ENCODE measurements at places on chromosomes 12 and 14.

DNA sequence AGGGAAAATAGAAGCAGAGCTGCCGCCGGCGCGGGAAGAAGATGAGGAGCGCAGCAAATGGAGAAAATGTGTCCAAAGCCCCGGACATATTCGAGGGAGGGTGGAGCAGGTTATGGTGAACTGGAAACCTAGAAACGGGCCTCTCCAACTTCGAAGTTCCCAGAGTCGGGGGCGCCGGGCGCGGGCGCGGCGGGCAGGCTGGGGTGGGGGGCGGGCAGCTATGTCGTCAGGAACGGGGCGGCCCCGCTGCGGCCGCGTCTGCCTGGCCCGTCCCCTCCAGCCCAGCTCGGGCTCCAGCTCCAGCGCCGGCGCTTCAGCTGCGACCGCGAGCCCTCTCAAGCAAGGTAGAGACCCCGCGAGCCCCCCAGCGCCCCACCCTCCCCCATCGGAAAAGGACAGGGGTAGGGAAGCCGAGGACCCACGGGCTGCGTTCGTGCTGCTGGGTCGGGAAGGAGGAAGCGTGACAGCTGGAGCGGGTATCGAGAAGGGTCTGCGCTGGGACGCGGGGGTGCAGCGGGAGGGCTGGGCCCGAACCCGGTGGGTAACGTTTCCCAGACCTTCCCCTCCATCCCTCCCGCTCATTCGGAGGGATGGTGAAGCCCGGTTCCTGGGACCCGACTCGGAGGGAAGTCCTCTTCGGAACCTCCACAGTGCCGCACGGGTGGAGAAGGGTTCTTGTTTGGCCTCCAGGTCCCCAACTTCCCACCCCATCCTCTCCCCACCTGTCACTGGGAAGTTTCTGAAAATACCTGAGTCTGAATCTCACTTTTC, 1.0 kb downstream of the DGKA start:
- peak; percentile 63 for DNase-seq

DNA sequence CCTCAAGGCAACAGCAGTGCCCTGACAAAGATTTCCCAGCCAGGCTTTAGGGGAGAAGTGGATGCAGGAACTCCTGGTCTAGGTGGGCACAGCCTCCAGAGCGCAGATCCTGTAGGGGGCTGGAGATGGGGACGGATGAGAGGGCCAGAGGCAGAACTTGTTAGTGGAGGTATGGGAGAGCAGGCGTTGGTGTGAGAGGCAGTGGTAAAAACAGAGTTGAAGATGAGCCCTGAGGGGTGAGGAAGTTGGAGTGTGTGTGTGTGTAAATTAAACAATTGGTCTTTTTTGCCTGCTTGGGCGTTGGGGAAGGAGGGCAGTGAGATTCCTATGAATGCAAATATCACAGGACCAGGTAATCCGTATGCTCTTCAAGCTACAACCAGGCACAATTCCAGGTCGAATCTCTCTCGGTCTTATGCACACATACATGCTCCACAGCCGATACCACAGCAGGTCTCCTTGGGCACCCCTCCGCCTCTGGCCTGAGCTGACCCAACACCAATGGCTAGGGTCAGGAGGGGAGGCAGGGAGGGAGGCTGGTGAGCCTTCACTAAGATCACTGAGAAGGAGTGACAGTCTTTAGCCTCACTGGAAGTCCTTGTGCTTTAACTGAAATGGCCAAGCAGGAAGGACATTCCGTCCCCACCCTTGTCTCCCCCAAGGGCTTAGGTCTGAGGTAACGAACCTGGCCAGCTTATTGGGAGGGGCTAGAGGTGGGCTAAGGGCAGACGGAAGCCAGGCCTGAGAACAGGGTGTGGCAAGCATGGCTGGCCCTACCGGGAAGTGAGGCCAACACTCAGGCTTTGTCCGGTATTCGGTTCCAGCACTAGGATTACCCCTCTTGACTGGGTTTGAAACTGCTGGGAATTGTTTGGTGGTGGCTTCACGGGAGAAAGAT, 1.5 kb upstream of the KRT7 start:
- DNase-seq, result no peak

GRCh38 chr12:110543252-110543959, 39.7 kb downstream of the PPTC7 start:
- DNase-seq, result no peak

DNA sequence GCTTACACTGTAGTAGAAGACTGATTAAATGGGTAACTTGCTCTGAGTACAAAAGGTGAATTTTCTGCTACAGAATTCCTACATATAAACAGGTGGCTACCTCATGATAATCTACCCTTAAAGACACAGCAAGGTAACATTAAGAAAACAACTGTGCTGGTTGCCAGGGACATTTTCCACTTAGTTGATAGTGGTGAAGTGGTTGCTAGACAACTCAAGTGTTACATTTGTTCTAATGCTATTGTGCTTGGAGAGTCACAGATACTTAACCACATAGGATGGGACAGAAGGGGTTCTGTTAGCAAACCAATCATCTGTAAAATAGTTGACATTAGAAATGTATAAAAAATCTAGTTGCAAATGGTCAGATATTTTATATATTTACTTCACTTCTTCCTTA, 870.3 kb upstream of the SEL1L start:
- DNase-seq, result no peak

GRCh38 chr14:37320106-37320505, 122.4 kb downstream of the MIPOL1 start:
- no peak for DNase-seq

DNA sequence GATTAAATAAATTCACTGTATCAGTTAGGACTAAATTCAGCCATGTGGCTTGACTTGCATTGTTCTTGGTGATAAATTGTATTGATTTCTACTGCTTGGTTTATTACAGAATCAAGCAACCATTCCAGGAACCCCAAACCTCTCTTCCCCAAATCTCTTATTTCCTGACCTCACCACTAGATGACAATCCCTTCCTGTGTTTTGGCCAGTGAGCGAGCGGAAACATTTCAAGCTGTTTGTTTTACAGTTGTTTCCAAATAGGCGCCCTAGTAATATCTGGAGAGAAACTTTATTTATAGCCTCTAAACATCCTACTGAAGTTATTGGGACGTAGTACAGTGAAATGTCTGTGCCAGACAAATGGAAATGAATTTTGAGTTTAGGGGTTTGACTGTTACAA, 161.1 kb downstream of the SNAPC1 start:
- DNase-seq, result no peak

- DNase-seq, result peak; percentile 23
These were observed 4.1 kb downstream of the CD163L1 start for GRCh38 chr12:7439579-7440505.

DNA sequence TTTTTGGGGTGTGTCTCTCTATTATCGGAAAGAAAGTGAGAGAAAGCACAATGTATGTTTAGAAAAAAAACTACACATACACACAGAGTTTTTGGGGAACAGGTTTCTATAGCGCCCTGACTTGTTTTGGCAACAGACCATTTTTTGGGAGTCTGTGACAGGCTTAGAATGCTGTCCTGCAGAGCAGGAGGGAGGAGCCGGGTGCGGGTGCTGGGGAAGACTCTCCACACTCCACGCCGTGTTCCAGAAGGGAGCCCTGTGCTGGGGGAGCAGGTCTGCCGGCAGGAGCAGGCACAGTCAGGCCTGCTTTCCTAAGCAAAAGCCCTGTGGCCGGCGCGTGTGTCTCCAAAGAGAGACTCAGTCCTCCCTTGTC, 26.5 kb downstream of the CD9 start:
- no peak for DNase-seq

DNA sequence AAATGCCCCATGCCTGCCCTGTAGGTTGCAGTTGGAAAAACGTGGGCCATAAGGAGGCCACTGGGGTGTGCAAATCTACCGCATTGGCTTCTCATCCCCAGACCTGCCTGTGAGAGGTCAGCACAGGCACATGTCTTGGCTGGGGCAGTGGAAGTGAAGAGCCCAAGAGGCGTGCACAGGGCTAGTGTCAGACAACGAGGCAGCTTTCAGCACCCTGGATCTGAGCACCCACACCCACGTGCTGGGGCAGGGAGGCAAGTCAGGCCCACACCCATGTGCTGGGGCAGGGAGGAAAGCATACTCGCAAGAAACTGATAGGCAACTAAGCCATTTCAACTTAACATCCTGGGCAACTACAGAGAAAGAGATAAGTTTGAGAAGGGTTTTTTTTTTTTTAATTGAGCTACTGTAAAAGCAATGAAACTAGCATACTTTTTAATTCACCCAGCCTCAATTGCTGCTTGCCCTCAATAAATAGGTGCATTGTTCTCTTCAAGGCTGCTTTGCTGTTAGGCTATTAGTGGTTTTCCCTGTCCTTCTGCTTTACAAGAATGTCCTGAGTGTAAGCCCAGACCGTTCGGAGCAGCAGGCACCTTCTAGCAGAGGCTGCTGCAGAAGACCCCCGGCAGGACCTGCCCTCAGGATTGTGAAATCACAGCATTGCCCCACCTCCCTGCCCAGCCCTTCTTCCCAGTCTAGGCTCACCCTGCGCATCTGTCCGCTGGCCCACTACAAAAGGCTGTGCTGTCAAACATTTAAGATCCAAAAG, 355.3 kb upstream of the FKBP4 start:
- DNase-seq, result no peak

DNA sequence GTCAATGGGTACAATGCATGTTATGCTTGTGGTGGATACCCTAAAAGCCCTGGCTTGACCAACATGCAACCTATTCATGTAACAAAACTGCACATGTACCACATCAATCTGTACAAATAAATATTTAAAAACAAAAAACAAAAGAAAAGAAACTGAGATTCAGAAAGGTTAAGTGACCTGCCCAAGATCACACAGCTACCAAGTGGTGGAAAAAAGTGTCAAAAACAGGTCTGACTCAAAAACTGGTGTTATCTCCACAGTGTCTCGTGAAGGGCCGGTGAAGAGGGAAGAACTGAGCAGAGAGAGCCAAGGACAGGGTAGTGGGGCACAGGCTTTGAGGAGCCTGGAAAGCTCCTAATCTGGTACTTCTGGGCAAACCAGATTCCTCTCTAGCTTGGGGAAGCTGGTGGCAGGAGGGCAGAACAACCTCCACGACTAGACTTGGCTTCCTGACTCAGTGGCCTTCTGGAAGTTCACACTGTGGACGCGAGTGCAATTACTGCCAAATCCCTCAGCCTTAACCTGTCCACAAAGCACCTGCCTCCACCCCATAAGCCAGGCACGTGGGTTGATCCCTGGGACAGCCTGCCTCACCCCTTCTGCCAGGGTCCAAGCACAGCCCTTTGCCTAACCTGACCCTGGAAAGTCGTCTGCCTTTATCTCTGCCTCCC, 15.6 kb downstream of the ZBTB39 start:
- DNase-seq, result no peak

- DNase-seq, result peak; percentile 32
These were observed 7.7 kb downstream of the RARG start for GRCh38 chr12:53224061-53224896.
